ENCODE measurements at places on chromosomes 6 and 20.

DNA sequence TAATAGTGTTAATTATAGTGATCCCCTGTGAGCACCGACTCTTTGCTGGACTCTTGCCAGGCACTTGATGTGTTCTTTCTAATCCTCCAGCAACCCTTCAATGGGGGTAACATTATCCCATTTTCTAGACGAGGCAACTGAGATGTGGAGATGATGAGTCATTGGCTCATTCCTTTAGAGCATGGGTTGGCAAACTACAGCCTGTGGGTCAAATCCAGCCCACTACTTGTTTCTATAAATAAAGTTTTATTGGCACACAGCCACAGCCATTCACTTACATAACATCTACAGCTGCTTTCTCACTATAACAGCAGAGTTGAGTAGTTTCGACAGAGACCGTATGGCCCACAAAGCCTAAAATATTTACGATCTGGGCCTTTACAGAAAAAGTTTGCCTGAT lies 249.5 kb upstream of the KCNG1 start:
- no peak for DNase-seq

DNA sequence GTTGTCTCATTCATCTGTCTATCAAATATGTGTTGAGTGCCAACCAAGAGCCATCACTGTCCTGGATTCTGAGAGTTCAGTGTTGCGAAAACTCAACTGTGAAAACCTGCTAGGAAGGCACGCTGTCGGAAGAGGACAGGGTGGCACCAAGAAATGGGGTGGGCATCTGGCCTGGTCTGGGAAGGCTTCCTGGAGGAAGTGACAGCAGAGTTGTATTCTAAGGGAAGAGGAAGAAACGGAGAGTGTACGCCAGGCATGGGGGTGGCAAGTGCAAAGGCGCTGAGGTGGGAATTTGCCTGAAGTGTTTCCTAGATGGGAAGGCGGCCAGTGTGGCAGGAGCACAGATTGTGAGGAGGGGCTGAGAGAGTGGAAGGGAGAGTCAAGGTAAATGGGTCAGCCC lies 91.2 kb downstream of the ANKRD60 start:
- no peak for DNase-seq

- DNase-seq: no peak
Observed at GRCh38 chr6:54403096-54403495, 94.9 kb downstream of the TINAG start.

DNA sequence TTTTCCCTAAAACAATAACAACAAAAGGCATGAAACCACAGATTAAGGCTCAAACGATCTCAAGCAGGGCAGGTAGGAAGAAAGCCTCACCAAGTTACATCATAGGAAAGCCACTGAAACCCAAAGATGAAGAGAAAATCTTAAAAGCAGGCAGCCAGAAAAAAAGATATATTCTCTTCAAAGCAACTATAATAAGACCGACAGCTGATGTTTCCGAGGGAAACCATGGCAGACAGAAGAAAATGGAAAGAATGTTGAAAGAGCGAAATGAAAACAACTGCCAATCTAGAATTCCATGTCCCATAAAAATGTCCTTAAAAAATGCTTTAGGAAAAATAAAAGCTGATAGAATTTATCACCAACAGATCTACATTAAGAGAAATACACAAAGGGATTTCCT lies 161.5 kb upstream of the THBS2 start:
- no peak for DNase-seq

DNA sequence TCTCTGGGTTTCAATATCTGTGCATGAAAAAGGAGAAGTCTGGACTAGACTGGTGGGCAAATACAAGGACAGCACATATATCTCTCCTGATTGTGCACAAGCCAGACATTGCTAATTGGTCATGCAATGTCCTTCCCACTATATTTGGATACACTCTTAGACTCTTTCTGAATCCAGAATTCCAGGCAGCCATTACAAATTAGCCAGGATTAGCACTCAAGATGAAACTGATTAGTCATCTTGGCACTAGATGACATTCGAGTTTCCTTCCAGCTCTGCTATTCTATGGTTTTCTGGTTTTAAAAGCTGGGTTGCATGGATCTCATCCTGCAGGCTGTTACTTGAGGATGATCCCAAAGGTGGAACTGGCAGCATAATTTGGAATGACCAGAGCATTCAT lies 73.2 kb downstream of the SCP2D1 start:
- DNase-seq: no peak

DNA sequence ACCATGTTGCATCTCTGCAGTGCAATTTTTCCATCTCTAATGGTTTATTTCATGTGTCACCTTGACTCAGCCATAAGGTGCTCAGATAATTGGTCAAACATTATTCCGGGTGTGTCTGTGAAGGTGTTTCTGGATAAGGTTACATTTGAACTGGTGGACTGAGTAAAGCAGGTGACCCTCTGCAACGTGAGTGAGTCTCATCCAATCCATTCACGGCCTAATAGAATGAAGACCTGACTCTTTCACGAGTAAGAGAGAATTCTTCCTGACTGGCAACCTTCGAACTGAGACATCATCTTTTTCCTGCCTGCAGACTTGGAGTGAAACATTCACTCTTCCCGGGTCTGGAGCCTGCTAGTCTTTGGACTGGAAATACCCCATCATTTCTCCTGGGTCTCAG lies 77.1 kb upstream of the SLC22A23 start:
- no peak for DNase-seq

GRCh38 chr6:116073765-116074440 lies 13.2 kb upstream of the FRK start:
- DNase-seq: no peak

GRCh38 chr6:87918461-87918941 lies 129.1 kb upstream of the SPACA1 start:
- no peak for DNase-seq

- no peak for DNase-seq
Observed at GRCh38 chr20:17339000-17339399, 112.2 kb downstream of the PCSK2 start.

DNA sequence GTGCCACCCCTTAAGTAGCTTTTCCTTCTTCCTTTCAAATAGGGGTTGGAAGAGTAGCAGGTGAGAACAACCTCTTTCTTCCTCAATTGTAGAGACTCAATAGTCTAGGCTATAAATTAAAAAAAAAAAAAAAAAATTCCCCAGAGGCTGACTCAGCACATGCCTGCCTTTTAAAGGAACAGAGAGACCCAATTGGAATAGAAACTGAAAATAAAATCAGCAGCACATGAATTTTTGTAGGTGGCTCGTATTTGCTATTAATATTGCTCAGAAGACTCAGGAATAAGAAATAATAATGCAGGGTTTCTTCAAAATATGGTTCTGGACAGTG lies 19.3 kb downstream of the TOP1 start:
- DNase-seq: peak; percentile 42

DNA sequence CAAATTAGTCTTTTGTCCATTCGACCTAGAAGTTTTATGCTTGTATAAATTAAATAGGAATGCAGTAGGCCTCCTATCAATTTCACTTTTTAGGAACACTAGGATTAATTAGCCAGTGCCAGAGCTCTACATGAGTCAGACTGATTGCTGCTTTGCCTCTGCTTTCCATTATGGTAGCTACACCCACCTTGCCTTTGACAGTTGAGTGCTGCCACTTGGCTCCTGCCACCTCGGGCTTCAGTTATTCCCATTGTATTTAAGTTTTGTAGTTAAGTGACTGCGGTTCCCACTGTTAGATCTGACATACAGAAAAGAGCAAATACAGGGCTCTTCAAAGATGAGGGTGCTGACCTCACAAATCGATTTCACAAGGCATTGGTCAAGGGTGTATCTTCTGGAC lies 16.6 kb upstream of the WFDC12 start:
- no peak for DNase-seq

GRCh38 chr6:36912030-36912454 lies 26.3 kb downstream of the C6orf89 start:
- peak; percentile 31 for DNase-seq

DNA sequence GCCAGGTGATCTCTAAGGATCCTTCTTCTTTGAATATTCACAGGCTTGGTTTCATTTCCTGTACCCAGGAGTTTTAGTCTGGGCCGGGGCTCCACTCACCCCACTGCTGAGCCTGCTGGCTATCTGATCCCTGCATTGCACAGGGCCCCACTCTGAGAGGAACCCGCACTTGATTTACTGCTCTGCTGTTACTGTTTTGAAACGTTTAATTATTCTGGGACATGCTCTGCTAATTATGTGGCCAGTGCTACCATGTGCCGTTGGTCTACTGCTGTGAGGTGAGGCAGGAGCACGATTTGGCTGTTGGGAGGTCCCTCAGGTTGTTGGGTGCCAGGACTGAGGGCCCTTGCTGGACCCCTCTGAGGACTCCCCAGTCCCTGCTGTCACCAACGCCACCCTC lies 108.7 kb upstream of the SIRPA start:
- no peak for DNase-seq

GRCh38 chr6:134910593-134910935 lies 39.3 kb downstream of the ALDH8A1 start:
- no peak for DNase-seq

DNA sequence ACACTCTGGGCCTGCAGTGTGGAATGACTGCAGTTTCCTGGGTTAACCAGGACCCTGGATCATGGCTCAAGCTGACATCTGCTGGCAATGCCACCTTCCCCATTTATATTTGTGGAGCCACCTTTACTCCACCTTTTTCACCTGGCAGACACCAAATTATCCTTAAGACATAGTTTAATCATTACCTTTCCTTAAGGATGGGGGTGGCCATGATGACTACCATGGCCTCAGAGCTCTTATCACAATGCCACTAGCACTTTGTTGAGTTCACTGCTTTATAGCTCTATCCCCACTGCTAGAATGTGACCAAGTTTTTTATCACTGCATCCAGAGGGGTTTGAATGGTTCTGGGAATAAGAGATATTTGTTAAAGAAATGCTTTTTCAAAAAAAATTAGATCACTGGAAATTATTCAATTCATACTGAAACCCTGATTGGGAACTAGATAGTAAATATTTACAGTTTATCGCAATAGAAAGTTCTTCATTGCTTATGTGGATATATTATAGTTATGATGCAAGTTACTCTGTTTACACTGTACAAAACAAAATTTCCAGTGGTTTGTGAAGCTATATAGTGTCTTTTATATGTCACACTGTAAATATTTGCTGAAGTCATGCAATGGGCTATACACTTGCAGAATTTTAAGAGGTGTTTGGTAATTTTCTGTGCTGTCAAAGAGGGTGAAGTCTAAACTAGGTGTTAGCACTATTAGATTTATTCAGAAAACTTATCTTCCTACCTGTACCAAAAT lies 37.3 kb upstream of the IFNGR1 start:
- DNase-seq: no peak

DNA sequence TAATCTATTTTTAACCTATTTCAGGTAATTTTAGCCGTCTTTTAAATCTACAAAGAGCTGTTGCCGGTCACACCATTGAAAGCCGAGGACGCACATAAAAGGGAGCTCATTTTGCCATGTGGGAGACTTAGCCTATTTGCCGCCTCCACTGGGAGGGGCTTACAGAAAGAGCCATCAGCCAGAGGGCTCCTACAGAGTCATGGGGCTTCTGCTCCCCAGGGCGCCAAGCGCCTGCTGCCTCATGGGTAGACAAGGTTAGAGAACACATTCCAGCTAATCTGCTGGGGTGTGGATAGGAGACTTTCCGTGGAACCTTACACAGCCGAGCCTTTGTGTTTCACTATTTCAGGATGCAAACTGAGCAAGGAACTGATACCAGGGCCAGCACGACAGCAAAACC lies 12.6 kb downstream of the PCMTD2 start:
- DNase-seq: no peak

DNA sequence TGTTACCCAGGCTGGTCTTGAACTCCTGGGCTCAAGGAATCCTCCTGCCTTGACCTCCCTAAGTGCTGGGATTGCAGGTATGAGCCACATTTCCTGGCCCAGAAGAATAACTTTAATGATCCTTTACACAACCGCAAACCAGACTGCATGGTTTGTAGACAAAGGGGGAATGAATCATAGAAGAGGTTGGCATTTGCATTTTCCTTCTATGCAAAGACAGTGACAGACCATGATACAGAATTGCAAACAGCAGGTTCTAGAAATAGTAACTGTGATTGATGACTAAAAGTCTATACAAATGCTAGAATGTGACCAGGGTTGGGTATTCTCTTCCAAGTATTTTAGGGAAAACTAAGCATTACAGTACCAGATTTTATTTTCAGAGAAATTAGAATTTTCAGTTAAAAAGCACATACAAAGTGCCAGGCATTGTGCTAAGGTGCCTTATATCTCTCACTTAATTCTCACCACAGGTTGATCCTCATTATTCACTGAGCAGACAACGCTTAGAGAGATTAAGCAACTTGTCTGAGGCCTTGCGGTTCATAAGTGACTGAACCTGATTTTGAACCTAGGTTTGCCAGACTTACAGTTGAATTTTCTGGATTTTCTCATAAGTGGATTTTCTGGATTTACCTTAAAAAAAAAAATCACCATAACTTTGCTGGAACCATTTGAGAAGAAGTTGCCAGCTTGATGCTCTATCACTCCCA lies 146.6 kb downstream of the ZFAND3 start:
- DNase-seq: no peak

DNA sequence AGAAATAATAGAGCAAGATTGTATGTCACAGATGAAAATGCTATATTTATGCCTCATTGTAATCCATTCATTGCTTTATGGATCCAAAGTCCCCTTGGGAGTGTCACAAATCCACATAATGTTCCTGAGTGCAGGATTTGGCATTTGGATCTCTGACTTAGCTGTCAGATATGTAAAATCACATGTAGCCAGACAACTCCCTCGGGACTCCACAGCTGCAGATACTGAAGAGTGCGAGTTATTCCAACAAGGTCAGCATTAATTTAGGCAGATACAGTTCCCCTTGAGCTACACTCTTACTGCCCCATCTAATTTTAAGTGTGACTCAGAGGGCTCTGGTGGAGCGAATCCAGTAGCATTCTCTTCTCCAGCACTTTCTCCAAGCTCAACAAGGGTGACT lies 433.2 kb downstream of the CD83 start:
- DNase-seq: no peak

- no peak for DNase-seq
Observed at GRCh38 chr6:98946266-98946878, 1.4 kb downstream of the FBXL4 start.

GRCh38 chr6:90397929-90398674 lies 101.5 kb upstream of the BACH2 start:
- DNase-seq: peak; percentile 92

GRCh38 chr20:44056010-44056698 lies 130.8 kb downstream of the JPH2 start:
- peak; percentile 46 for DNase-seq

DNA sequence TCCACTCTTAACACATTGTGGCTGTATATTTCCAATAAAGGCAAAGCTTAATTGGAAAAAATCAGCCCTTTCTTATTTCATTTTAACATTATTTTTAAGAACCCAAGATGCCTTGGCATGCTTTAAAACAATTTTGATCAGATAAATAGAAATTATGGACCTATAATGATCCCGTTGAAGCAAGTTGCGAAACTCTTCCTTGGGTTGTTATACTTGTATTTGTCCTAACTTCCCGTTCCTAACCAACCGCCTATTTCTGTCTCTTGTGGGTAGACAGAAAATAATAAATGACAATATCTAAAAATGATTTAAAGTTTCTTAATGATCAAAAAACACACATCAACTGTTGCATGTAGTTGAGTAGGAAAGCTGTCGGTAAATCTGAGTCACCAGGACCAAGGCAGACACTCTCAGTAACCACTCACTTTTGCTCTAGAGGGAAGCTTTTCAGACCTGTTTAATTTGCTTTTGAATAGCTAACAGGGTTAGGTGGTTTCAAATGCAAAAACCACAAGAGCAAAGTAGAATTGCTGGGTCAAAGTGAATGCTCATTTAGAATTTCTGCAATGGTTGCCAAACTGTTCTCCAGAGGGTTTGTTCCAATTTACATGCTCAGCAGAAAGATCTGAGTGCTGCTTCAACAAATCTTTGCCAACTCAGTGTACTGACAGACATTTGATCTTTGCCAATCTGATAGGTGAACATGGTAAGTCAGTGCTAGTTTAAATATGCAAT lies 34.2 kb upstream of the KCNK5 start:
- no peak for DNase-seq

- no peak for DNase-seq
Observed at GRCh38 chr6:69181964-69182363, 546.9 kb downstream of the ADGRB3 start.

All from CD4-positive, alpha-beta T cell treated with Interleukin-15 for 4 hours (primary cell).